ENCODE measurements at places on chromosomes 6 and 20.

DNA sequence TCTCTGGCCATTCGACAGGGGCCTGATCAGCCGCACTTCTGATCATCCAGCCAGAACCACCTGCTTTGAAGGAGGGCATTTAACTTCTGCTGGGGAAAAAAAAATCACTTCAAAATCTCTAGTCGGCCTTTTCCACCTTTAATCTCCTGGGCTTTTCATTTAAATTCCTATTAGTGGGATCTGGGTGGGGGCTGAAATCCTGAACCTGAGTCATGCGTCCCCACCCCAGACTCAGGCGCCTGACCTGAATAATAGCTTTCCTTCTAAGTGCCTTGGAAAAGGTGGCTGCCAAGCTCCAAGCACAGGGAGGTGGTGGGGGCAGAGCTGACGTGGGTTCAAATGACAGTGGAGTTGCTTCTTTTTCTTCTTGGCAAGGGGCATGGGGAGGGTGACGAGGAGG lies 246.0 kb upstream of the EXOC2 start:
- no peak for DNase-seq

DNA sequence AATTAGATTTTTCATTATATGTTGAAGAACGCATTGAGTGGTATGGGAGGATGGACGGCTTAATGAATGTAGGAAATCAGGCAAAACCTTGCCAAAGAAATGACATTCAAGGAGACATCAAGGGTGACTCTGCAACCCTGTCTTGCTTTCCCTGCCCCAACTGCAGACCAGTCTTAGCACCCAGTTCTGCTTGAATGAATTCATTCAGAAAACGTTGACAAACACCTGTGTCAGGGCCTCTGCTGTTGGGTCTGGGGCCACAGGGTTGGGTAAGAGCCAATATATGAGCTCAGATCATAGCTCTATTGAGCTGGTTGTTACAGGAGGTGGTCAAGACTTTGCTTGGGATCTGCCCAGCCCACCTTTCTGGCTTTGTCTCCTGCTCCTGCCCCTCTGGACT lies 7.7 kb upstream of the ASXL1 start:
- no peak for DNase-seq

GRCh38 chr6:142635130-142635529 lies 309.8 kb downstream of the HIVEP2 start:
- no peak for DNase-seq

DNA sequence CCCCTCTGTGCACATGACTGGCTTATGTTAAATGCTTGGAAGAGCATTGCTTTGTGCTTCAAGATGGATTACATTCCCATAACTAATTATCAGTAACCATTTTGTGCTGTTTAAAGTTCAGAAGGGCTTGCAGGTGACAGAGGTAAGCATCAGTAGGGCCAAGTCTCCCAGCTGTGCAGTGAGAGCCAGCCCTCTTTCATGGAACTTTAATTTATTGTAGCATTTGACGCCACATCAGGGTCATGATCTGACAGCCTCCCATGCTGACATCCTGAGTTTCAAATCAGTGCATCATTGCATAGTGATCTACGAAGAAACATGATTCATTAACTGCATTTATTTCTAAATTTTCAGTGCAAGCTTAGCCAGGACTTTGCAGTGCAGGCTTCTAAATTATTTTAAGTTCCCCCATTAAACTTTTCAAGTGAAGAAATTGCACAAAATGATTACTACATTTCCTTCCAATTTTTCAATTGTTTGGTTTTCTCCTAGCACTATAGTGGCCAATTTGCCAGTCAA lies 380.9 kb downstream of the UTRN start:
- DNase-seq, result no peak

GRCh38 chr20:41560970-41561369 lies 57.2 kb downstream of the CHD6 start:
- no peak for DNase-seq

DNA sequence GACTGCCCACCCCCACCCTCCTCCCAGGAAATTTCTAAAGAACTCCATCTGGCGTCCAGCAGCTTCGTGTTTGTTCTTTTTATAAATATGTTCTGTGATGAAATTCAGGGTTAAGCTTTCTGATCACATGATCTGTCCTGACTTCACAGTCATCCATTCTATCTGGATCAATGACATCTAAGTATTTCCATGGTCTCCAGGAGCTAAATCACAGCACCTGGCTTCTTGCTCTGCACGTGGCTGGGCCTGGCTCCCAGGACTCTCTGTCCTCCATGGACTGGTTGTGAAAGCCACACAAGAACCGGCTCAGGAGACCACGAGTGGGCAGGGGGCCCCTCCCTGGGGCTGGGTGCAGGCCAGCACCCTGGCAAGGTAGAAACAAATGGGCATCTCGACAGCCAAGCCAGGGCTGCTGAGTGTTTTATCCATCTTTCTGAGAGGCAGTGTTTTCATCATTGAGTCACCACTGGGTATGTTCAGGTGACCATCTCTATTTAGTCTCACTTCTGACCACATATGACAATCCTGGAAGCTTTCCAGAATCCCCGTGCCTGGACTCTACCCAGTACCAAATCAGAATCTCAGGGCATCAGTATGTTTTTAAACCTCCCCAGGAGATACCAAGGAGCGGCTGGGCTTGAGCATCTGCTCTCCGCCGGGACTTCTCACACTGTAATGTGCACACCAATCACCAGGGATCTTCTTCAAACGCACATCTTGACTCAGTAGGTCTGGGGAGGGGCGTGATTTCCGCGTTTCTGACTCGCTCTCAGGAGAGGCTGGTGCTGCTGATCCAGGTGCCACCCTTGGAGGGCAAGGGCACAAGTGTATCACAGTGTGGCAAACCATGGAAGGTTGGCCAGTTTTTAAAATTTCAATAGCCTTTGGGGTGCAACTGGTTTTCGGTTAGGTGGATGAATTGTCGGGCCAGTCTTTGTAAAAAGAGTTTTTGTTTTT lies 31.6 kb upstream of the PXDC1 start:
- no peak for DNase-seq

Data from stimulated activated naive CD8-positive, alpha-beta T cell treated with anti-CD3 and anti-CD28 coated beads, Interleukin-15, Interleukin-2, amounts not matched to agents 100 U/mL and 50 U/mL, for 24 hours (primary cell).